Esophagus squamous epithelium (tissue), 5 donors: ENCODE measurements at places on chromosomes 7 and 10.

DNA sequence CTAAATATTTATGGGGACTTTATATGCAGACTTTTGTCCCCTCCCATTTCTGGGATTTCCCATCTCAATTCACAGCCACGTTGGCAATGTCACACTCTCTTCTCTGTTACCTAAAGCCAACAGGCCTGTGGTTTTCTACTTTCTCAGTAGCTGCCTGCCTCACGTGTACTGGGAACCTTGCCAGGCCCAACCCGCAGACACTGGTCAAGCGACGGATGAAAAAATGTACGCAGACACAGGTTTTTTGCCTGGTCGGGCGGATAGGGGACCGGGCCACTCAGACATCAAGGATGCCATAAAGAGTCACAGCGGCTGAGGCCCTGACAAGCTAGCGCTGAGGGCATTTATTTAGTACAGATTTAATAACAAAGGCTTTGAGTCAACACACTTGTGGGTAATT, 204.4 kb upstream of the DPP6 start:
- DNase-seq = no peak

DNA sequence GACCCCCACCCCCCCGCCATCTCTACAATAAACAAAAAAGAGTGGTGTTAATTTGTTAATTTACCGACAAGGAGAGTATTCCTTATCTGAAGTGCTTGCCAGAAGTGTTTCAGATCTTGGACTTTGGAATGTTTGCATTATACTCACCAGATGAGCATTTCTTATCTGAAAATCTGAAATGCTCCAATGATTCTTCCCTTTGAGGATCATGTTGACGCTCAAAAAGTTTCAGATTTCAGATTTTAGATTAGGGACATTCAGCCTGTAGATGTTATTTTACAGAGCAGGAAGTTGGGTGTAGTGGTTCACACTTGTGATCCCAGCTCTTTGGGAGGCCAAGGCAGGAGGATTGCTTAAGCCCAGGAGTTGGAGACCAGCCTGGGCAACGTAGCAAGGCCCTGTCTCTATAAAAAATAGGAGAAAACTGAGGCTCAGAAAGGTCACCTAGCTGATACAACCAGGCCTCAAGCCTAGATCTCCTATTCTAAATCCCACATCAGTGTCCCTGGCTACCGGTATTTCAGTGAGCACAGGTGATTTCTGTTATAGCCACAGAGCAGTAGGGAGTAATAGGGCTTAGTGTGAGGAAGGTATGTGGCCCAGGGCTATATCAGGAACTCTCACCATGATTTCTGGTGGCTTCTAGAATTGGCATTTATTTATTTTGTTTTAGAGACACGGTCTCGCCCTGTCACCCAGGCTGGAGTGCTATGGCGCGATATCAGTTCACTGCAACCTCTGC, 35.4 kb downstream of the TMEM120A start:
- no peak for DNase-seq

GRCh38 chr10:12228851-12229250, 32.9 kb downstream of the CDC123 start:
- no peak for DNase-seq

DNA sequence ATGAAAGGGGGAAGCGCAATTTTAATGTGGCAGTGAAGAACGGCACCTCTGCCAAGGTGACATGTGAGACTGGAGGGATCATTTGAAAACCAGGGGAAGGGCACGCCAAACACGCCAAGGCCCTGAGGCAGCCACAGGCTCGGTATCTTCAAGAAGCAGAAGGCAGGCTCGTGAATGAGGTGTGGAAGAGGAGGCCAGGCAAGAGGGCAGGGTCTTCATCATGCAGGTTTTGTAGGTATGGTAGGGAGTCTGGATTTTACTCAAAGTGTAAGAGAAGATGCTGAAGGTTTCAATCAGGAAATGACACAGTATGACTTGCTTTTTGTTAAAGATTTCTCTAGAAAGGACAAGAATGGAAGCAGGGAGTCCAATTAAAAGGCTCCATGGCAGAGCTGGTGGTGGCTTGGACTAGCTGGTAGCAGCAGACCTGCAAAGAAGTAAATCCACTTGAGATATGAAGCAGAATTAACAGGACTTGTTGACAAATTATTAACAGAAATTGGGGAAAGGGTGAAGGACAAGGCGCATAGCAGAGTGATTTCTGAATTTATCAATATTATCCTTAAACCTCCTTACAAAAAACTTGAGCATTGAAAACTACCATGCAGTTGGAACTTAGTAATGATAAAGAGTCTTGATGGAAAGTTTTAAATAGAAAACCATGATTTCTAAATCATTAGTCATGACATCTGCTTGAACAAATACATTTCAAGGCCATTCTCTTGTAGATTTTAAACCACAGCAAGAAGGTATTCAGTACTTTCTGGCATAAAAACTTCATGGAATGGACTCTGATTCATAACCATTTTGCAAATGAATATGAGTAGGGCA, 70.4 kb downstream of the COA1 start:
- DNase-seq = no peak

- no peak for DNase-seq
Measured at GRCh38 chr10:70617798-70618568, 15.4 kb upstream of the PRF1 start.

- DNase-seq = no peak
Measured at GRCh38 chr7:20284003-20284770, 46.5 kb upstream of the ITGB8 start.

DNA sequence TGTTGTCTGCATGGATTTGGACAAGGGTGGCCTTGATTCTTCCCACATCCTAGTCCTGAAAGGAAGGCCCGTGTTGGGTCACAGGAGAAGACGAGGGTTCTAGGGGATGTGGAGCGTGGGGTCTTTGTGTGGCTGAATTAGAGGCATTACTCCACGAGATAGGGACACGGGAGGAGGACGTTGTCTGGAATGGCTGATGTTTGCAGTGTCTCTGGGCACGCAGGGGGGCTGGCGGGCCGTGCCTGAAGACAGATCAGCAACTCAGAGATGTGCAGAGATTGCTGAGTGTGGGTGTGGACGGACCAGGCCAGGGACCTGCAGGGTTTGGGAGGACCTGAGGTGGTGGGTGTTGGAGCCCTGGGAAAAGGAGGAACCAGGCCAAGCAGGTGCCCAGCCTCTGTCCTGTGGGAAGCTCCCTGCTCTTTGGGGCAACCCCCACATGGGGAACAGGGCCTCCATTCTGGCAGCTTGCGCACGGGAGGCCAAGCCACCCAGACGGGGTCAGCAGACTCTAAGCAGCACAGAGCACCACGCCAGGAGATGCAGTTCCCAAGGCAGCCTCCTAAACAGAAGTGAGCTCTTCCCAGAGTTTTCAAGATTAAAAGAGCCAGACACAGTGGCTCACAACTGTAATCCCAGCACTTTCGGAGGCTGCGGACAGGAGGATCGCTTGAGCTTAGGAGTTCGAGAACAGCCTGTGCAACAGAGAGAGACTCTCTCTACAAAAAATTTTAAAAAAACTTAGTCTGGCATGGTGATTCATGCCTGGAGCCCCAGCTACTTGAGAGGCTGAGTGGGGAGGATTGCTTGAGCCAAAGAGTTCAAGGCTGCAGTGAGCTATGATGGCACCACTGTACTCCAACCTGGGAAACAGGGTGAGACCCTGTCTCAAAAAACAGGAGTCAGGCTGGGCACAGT, 71.0 kb upstream of the GTF2I start:
- DNase-seq = no peak

GRCh38 chr10:68870061-68870460, 31.1 kb upstream of the DDX50 start:
- no peak for DNase-seq

- DNase-seq = no peak
Measured at GRCh38 chr7:50293509-50294179, 10.9 kb upstream of the IKZF1 start.

DNA sequence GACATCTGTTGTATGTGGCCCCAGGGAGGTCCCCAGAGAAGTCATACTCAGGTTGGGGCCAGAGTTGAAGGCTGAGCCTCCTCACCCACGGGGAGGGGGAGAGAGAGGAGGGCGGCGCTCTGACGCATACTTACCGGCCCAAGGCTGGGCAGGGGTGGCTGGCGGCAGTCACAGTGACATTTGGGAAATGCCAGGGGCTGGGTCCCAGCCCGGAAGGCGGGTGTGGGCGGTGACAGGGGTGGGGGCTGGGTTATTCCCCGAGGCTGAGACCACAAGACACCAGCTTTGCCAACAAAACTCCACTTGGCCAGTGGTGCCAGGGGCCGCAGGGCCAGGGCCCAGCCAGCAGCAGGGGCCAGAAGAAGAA, 41.1 kb downstream of the RASGEF1A start:
- no peak for DNase-seq

DNA sequence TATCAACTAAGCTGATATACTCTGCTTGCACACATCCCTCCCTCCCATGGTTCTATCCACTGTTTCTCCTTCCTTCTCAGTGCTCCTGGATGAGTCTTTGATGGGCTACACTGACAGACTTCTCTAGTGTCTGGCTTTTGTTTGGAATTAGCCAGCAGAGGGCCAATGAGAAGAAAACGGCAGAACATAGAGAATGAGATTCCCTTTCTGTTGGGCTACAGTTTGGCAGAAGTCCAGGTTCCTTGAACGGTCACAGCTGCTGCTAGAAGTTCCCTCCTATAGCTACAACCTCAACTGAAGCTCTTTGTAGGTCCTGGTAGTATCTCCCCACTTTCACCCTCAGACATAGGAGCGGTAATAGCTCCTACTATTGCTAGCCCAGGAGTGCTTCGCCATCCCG, 251.1 kb upstream of the LRRN3 start:
- no peak for DNase-seq

DNA sequence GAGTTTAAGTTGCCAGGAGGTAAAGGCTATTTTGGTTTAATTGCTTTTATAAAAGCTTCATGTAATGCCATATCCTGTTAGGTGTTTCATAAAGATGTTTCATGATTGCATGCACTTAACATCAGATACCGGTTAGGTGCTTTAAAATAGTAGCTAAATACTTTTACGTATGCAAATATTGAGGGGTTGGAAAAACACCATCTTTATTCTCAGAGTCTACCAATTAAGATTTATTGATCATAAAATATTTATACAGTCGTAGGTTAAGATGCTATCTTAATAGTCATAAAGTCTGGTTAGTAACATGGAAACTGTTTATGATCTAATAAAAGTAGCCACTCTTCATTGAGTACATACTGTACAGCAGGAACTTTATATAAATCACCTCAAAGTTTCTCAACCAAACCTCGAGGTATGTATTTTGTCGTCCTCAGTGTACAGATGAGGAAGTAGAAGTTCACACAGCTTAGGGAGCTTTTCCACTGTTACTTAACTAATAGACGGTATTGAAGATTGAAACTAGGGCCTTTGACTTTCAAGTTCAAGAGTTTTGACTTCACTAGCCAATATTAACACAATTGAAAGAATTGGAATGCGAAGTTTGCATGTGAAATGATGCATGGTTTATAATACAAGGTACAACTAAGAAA, 897.1 kb downstream of the GATA3 start:
- DNase-seq = no peak

- no peak for DNase-seq
Measured at GRCh38 chr7:128162666-128163065, 78.4 kb upstream of the LEP start.

DNA sequence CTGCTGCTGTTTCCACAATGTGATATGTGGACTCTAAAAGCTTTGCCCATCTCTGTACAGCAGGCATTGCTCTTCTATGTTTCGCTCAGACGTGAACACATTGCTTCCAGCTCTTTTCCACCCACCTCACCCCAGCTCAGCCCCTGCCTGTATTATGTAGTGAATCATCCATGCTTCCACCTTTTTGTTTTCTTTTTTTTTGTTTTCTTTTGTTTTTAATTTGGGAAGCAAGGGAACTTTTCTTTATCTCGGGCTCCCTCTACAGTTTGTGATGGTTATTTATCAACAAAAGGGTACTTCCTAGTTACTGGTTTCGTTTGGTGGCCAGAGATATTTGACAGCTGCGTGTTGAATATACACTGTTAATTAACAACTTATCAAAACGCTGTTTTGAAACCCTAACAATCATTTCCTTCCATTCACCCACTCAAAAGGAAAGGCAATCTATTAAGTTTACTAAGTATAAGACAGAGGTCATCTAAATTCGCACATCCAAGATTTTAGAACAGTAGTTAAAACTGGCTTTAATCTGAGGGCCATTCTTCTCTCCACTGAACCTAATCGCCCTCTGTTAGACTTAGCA, 127.9 kb upstream of the STK17A start:
- no peak for DNase-seq

- DNase-seq = no peak
Measured at GRCh38 chr10:35959252-35959651, 317.2 kb upstream of the FZD8 start.

GRCh38 chr10:98609265-98609664, 162.5 kb upstream of the HPS1 start:
- DNase-seq = no peak
